Activated naive CD8-positive, alpha-beta T cell treated with anti-CD3 and anti-CD28 coated beads, Interleukin-2, amount 50 U/mL, for 24 hours (primary cell): ENCODE measurements at places on chromosomes 13 and 19.

- no peak for DNase-seq
These were observed 3.3 kb downstream of the GPX4 start for GRCh38 chr19:1106841-1107660.

- DNase-seq: no peak
These were observed 220.0 kb downstream of the TEX29 start for GRCh38 chr13:111540486-111540885.

DNA sequence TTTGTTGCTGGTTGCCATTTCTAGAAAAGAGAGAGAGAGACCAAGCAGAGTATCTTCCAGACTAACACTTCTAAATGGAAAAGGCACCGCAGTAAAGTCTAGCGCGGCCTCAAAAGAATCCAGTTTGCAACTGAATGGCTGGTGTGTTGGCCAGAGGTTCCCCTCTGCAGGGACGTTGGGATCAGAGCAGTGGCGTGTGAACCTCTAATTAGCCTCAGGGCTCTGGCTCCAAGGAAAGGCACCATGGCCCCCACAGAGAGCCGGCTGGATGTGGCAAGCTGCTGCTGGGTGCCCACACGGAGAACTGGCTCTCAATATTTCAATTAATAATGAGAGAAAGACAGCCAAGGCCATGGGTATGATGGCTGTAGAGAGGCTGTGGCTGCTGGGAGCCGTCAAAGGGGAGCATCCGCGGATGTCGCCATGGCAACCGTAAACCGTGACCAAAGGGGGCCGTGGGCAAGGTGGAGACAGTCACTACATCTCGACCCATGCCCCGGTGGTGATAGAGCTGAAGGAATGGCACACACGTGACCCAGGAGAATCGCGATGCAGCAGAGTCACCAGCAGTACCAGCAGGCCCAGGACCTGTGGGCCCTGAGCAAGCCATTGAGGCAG, 9.5 kb downstream of the VSTM2B start:
- no peak for DNase-seq

- DNase-seq: no peak
These were observed 13.0 kb downstream of the LMNB2 start for GRCh38 chr19:2443785-2444182.

GRCh38 chr13:56659041-56659471, 481.7 kb upstream of the PRR20A start:
- DNase-seq: no peak

GRCh38 chr13:41013835-41014234, 5.3 kb downstream of the ELF1 start:
- no peak for DNase-seq

GRCh38 chr19:33261511-33262189, 36.0 kb upstream of the SLC7A10 start:
- DNase-seq: no peak
